ENCODE measurements at places on chromosomes 2 and 18.

GRCh38 chr2:231356466-231356844 is 39.1 kb upstream of the B3GNT7 start:
- no peak for DNase-seq

DNA sequence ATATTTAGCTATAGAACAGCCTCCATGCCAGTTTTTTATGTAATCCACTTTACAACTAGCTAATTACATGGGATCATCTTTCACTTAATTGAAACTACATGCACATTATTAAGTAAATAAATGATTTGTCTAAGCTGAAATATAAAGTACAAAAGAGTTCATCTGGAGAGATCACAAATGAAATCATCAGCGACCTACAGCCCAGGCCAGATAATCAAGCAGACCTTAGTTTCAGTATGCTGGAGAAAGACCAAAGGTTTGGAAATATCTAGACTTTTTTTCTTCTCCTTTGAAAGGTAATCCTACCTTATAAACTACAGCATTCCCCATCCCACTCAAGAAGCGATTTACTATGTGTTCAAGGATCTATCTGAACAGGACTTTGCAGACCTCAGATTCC is 26.5 kb downstream of the FIGN start:
- no peak for DNase-seq

DNA sequence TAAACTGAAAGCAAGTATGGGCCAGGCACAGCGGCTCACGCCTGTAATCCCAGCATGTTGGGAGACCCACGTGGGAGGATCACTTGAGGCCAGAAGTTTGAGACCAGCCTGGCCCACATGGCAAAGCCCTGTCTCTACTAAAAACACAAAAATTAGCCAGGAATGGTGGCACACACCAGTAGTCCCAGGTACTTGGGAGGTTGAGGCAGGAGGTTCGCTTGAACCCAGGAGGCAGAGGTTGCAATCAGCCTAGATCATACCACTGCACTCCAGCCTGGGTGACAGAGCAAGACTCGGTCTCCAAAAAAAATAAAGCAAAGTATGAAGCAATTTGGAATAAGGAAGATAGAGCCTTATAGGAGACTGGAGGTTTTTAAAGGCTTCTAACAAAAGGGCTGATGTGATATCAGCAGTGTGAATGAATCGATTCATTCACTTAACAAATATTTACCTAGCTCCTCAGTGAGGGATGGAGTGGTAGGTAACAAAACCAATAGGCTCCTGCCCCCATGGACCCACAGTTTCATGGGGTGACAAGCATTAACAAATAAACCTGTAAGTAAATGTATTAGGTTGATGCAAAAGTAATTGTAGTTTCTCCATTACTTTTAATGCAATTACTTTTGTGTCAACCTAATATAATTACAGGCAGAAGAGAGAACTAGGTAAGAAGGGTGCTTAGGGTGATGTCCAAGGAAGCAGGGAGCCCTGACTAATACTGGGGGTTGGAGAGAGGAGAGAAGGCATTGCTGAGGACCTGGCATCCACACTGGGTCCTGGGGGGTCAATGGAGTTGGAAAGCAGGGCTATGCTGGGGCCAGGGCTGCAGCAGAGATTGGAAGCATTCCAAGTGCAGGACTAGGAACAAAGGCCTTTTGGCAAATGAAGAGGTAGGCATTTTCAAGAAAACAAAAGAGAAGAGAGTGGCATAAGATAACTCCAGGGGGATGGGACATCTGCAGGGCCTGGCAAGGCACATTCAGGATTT is 195.4 kb upstream of the ARL4C start:
- DNase-seq = no peak

GRCh38 chr2:14587119-14587518 is 45.4 kb upstream of the LRATD1 start:
- DNase-seq = no peak

- DNase-seq = no peak
These were observed 663.4 kb downstream of the ARHGAP15 start for GRCh38 chr2:143792602-143793001.

GRCh38 chr2:158600155-158600802 is 143.5 kb downstream of the PKP4 start:
- DNase-seq = no peak

DNA sequence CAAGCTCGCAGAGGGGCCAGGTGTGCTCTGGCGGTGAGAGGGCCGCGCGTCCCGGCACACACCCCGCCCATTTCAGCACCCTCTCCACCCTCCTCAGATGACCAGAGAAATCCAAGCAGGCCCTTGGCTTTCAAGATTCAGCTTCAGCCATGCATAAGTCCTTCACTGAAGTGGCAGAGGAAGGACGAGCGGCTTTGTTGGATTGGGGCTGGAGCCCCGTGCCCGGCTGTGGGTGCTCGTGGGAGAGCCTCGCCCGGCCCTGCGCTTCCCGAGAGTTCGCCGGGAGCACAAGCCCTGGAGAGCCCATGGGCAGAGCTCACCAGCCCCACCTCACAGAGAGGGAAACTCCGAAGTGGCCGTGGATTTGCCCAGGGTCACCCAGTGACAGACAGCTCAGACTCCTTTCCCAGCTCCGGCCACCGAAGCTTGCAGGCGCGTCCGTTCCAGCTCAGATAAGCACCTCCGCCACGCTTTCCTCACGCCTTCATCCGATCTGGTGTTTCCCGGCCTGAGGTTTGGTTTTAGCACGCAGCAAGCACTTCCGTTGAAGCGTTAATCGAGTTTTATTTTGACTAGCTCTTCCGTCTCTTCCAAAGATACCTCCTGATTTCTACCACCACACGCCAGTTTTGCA is 45.6 kb upstream of the MTCL1 start:
- no peak for DNase-seq

DNA sequence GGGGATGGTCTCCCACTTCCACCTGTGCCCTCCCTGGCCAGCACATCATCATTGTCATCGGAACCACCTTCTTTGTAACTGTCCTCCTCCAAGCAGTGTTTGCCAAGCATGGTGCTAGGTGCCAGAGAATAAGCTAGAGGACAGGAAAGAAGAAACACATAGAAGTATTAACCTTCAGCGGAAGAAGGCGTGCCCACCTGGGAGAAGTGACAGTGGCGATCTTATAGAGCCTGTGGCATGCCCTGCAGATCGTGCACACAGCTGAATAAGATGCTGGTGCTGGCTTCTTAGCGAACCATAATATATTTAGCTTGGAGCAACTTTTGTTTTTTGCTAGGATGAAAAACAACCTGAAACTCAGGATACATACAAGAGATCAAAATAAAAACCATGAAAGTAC is 148.0 kb downstream of the FAM210A start:
- DNase-seq = no peak

DNA sequence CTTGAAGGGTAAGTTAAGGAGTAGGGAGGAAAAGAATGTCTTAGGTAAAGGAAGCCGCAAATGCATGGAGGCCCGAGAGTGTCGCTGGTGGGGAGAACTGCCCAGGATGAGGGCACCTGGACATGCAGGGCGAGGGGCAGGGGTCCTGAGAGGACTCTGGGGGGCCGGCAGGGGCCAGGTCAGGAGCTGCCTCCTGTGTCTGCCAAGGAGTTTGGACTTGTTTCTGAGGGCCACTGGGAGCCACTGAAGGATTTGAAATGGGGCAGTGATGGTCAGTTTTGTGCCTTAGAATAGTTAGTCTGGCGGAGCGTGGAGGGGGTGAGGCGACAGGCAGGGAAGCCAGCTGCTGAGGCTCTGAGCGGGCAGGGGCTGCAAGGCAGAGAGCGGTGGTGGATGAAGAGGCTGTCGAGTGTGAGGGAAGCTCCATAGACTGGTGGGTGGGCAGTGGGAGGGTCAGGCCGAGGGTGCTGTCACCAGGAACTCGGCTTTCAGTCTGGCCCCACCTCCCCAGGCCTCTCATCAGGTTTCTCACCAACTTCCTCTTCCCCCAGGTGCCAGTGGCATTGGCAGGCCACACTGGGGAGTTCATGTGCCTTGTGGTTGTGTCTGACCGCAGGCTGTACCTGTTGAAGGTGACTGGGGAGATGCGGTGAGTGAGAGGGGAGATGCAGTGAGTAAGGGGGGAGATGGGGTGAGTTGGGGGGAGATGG is 14.7 kb upstream of the SLC4A3 start:
- DNase-seq = no peak

DNA sequence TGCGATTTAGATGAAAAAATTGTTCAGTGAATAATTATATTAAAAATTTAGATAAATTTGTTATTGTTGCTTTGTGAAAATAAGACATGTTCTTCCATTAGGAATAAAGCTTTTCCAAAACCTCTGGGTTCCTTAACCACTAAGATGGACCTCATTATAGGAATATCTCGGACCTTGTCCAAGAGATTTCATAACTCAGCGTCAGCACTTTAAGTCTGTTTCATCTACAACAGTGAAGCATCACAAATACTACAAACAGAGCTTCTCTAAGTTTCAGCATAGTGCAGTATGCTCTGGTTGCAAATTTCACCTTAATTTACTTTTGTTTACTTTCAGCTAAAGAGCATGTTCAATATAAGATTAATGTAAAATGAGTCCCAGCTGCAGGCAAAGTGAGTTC is 150.3 kb downstream of the UBE2E3 start:
- DNase-seq = no peak

DNA sequence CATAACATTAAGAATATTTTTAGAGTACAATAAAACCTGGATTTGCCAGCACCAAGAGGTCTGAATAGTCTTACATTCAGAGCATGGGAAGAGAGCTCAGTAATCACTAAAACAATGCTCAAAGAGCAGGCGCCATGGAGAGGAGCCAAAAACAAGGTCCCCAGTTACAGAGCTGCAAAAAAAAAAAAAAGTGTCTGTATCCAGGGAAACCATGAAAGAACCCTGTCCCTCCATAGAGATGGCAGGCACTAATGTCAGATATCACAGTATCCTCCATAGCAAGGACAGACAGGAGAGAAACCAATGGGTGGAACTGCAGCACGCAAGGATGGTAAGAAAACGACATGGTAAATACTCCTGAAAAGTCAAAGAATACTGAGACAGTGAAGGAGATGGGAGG is 19.5 kb downstream of the FBXO15 start:
- DNase-seq = no peak

- no peak for DNase-seq
These were observed 308.7 kb downstream of the AGAP1 start for GRCh38 chr2:235802542-235802941.
